ENCODE measurements at places on chromosomes 4 and X.

DNA sequence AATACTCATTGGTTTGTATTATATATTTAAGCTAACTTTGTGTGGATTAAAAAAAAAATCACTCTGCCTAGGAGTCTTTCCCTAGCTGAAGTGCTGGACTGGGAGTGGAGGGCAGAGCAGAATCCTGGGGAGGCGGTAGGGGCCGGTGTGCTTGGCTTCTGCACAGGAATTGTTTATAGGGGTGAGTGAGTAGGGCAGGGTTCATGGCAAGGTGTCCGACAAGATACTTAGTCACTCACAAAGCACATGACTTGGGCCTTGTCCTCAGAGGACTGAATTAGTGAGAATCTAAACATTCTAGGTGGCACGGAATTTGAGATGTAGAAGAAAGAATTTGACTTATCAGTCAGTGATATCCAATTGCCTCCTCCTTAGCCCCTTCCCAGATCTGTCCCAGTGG is 32.2 kb downstream of the FNIP2 start:
- no peak for DNase-seq

DNA sequence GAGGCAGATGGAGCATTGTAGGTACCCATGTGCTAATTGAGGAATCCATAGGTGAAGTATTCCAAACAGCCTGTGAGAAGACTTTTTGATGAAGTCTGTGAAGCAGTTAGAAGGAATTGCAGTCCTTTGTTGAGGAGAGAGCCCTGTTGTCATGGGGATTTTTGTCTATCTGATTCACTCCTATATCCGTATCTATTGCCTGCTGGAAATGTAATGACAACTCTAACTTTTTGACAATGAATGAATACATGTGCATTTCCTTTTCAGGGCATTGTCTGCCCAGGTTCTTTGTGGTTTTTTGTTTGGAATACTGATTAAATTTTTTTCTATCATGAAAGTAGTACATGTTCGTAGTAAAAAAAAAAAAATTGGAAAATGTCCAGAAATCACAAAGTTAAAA is 31.1 kb downstream of the STK32B start:
- no peak for DNase-seq

DNA sequence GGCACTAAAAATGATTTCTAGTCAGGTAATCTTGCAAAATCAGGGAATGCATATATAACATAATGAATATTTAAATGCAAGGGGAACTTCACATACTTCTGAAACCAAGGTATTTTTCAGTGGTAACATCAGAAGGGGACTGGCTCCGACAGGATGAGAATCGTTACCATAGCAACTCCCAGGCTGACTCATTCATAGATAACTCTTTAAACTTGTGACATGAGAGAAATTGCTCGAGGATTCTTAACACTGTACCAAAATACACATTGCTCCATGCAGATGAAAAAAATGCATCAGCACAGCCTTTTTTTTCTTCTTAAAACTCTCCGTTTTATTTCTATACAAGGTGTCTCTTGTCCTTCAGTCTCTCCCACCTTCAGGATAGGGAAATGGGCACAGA is 114.3 kb downstream of the GABRB1 start:
- no peak for DNase-seq

- DNase-seq: no peak
Measured at GRCh38 chrX:126825566-126826193, 6.2 kb downstream of the PRR32 start.

- no peak for DNase-seq
Measured at GRCh38 chrX:135086197-135086854, 34.0 kb downstream of the ETDB start.

- no peak for DNase-seq
Measured at GRCh38 chr4:66949419-66949818, 595.9 kb downstream of the CENPC start.

DNA sequence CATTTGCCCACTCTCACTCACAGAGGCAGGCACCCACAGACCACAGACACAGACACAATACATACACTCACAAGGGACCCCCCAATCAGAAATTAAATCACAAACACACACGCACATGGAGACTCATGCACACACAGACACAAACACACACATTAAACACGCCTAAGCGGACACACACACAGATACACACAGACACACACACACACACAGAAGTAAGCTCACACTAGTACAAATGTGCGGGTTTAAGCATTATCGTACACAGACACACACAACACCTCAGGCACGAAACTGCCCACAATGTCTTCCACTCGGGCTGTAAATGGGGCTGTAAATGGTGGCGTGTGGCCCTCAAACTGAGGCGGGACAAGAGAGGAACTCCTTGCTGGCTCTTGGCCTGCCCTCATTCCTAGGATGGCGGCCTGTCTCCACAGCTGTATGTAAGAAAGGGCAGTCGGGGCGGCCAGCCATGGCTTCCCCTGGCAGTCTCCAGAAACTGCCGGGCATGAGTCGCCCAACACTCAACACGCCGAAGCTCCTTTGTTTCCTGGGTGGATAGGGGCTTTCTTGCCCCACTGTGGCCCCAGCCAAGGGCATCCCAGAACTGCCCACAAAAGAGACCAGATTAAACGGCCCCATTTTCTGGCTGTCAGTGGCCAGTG is 53.9 kb downstream of the NBDY start:
- DNase-seq: no peak

GRCh38 chr4:168880811-168881595 is 129.1 kb downstream of the CBR4 start:
- peak; percentile 66 for DNase-seq

GRCh38 chr4:8108991-8109390 is 49.6 kb downstream of the ABLIM2 start:
- no peak for DNase-seq

DNA sequence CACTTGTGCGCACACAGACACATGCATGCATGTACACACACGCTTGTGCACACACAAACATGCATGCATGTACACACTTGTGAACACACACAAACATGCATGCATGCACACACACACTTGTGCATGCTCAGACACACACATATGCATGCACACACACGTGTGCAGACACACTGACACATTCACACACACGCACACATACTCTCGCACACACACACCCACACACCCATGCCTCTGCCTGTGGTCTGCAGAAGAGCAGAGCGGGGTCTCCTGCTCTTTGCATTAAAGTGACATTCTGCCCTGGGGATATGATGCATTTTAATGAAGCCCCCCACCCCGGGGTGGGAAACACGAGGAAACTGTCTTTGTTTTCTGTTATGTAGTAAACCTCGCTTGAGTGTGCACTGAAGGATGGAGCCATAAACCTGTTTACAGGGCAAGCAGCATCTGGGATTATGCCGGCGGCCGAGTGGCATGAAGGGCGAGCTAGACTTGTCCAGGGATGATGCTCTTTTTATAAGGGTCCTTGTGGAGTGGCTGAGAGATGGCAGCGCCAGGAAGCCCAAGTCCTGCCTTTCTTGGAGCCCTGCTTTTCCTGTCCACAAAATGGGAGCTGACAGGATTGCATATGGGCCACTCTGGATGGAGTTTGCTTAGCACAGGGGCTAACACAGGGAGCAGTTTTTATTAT is 17.8 kb downstream of the PSAPL1 start:
- no peak for DNase-seq

DNA sequence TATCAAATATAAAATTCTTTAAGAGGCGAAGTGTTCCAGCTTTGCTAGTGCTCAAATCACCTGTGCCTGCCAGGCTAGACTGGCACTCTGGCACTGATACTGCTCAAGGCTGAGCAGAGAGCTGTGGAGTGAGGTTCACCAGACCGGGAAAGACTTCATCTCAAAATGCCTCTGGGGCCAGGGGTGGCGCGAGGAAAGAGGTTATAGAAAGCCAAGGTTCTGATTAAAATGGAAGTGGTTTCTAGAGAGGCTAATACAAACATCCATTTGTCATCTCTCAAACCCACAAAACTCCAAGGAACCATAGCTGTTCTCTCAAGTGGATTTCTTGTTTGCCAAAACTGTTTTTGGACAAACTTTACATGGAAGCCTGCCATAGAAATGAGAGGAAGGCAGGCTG is 41.5 kb downstream of the F11 start:
- no peak for DNase-seq

- no peak for DNase-seq
Measured at GRCh38 chrX:38060331-38060878, 54.1 kb downstream of the SYTL5 start.

GRCh38 chr4:171919314-171919713 is 106.1 kb downstream of the GALNTL6 start:
- no peak for DNase-seq

DNA sequence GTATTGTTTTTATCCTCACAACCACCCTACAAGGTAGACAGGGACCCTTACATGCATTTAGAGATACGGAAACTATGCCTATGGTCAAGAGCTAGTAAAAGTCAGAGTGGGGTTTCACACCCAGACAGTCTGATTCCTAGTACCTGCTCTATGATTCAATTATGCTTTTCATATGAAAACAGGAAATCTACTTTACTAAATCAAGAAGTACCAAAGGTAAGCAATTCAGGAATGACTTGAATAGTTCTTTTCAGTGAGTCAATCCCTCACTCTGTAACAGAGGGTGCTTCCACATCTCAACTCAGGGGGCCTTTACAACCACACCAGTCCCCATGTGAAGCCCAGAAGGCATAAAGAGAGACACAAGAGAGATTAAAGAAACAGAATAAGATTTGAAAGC is 191.4 kb downstream of the PPP3CA start:
- DNase-seq: no peak

GRCh38 chrX:71195964-71196649 is 26.9 kb upstream of the GJB1 start:
- DNase-seq: peak; percentile 13

GRCh38 chr4:147085781-147086180 is 140.1 kb upstream of the TTC29 start:
- no peak for DNase-seq

GRCh38 chr4:177555007-177555574 is 112.9 kb upstream of the AGA start:
- DNase-seq: no peak

- no peak for DNase-seq
Measured at GRCh38 chrX:68833855-68834331, 5.1 kb downstream of the EFNB1 start.

DNA sequence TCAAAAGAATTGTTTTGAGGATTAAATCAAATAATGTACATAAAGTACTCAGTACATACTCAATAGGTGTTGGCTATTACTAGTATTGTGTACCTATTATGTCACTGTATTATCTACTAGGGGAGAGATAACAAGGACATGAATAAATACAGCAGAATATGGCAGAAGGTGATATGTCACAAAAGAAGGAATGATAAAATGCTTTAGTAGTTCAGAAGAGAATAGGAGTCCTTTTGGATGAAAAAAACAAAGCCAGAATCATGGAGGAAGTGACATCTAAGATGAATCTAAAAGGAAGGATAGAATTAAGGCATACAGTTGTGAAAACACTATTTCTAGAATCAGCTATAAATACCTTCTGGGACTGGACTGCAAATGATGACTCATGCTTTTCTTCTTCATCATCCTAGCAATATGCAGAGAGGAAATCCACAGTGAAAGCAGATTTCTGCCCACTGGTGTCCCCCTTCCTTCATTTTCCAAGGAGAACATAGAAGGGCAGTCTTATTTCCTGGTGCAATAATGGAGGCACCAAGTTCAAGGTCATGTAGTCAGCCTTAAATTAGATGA is 98.7 kb downstream of the GLUD2 start:
- DNase-seq: no peak

GRCh38 chr4:52576961-52577623 is 82.0 kb downstream of the USP46 start:
- no peak for DNase-seq

GRCh38 chr4:162356181-162356580 is 192.4 kb upstream of the FSTL5 start:
- DNase-seq: no peak

GRCh38 chr4:14614840-14615239 is 387.4 kb upstream of the CPEB2 start:
- no peak for DNase-seq

- no peak for DNase-seq
Measured at GRCh38 chr4:177778623-177779022, 336.4 kb upstream of the AGA start.

GRCh38 chr4:124526331-124526730 is 186.2 kb downstream of the ANKRD50 start:
- no peak for DNase-seq

DNA sequence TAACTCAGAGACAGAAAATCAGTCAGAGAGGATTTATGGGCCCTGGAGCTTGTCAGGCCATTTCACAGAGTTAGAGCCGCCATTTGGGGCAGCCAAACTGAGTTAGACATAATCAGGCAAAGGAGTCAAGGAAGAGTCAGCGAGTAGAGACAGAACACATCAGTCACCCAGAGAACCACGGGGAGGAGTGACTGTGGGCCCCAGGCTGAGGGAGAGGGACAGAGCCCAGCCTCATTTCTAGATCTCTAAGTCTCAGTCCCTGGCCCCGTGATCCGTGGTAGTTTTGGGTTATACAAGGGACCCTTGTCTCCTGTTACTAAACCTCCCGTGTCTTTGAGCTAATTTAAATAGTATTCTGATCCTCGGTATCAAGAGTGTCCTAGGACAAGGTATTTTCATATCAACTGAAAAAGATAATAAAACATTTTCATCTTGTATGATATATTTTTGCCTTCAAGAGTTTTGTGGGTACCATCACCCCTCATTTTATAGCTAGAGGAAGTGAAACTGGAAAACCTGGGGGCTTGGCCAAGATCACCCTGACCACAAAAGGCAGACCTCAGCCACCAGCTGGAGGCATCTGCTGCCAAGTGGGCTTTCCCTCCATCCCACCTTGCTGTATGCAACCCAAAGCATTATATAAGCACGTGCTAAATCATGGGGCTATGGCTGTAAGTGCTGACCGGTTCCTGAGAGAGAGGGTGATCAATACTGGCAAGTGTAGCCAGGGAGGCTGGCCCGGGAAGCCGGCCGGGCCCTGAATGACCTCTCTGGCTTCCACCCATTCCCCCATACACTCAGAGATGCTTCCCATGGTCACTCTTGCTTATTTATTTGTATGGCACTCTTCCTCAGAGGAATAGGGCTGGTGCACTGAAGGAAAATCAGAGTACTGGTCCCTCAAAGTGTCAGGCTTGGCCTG is 204.1 kb downstream of the BCOR start:
- DNase-seq: no peak

DNA sequence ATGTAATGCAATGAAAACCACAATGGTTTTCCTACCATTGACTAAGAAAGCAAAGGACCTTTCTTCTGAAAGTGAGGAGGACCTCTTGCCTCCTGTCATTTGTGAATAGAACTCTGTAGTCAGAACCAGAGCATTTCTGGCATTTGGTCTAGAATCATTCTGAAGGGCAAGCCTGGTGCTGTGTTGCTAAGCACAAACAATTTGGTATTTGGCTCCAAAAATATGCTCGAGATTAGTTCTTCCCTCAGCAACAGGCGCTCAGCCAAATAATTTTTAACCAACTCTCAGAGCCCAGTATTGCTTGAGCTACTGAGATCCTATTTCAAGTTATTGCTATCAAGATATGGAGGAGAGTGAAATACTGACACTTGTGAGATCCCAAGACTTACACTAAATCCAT is 71.0 kb downstream of the SNCA start:
- DNase-seq: no peak

Data from bone marrow (tissue), 2 donors.